ENCODE measurements at places on chromosomes 3 and 15. TPM values are rescaled to one million over a fixed set of nuclear protein-coding genes. Genes with fewer than 3 reads are reported as not detected.

GRCh38 chr3:122310361-122310760 lies 14.7 kb upstream of the CSTA start:
- no peak for DNase-seq

- DNase-seq, result peak; percentile 30
Measured at GRCh38 chr3:29202378-29202777, 78.5 kb upstream of the RBMS3 start.

DNA sequence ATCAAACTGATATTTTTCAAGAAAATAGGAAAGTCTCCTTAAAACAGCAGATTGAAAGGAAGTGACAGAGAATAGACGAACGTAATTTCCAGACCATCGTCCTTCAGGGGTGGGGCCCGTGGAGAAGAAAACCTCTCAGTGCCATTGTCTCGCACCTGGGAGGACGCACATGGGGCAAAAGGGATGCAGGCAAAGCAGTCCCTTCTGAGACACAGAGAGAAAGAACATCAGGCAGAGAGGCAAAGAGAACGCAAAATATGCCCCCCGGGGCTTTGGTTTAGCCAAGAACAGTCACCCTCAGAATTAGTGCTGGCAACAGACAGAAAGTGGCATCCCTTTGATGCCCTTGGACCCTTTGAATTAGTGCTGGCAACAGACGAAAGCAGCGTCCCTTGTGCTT lies 37.0 kb downstream of the MUC20 start:
- DNase-seq, result no peak

- DNase-seq, result no peak
Measured at GRCh38 chr3:39423436-39423970, 17.0 kb downstream of the RPSA start.

DNA sequence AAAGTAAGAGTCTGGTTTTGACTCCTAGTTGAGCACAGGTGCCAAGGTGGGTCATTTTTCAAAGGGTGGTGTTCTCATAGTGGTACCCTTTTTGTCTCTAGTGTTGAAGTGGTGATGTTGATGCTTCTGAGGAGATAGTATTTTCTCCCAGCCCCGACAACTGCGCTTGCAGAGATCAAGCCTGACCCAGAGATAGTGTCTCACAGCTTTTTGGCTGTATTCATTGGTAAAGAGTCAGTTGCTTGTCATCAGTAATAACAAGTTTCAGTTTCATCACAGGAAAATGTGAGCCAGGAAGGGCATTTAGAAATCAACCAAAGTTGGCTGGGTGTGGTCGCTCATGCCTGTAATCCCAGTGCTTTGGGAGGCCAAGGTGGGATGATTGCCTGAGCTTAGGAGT lies 139.3 kb downstream of the NFKBIZ start:
- no peak for DNase-seq

GRCh38 chr3:10280177-10280529 lies 12.6 kb downstream of the GHRL start:
- DNase-seq, result no peak

- peak; percentile 37 for DNase-seq
Measured at GRCh38 chr3:123618768-123619484, 34.1 kb upstream of the HACD2 start.

GRCh38 chr3:34263101-34263621 lies 464.7 kb downstream of the PDCD6IP start:
- DNase-seq, result no peak

DNA sequence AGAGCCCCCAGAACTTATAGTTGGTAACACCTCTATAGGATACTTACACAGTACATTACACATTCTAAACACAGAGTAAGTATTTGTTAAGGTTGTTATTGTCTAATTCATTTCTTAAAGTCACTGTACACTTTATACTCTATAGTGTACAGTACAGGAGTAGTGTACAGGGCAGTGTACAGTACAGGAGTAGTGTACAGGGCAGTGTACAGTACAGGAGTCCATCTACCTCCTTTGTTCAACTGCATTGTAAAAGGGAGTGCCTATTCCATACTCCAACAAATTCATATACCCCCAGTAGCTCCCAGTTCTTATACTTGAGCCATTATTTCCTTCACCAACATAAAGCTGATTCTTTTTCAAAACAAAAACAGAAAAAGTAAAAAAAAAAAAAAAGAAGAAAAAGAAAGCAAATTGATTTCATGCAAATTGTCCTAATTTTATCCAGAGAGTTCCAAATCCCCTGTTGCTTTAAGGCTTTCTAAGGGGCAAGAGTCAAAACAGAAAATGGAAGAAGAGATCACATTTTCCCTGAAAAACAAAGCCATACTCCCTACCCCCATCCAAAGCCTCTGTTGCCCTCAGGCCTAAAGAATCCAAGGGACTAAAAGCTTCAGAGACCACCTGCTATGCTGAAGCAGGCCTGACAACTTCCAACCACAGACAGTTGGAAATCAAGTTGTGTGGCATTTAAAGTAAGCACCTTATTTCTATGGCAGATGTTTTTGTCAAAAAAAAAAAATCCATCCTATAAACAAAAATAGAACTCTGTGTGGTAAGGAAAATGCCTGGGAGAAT lies 125.6 kb downstream of the PLCH1 start:
- DNase-seq, result no peak

- DNase-seq, result no peak
Measured at GRCh38 chr3:52136513-52136912, 17.7 kb downstream of the POC1A start.

GRCh38 chr15:69951898-69952555 lies 145.7 kb downstream of the TLE3 start:
- DNase-seq, result peak; percentile 19

- DNase-seq, result no peak
Measured at GRCh38 chr3:54225841-54226528, 103.6 kb downstream of the CACNA2D3 start.

DNA sequence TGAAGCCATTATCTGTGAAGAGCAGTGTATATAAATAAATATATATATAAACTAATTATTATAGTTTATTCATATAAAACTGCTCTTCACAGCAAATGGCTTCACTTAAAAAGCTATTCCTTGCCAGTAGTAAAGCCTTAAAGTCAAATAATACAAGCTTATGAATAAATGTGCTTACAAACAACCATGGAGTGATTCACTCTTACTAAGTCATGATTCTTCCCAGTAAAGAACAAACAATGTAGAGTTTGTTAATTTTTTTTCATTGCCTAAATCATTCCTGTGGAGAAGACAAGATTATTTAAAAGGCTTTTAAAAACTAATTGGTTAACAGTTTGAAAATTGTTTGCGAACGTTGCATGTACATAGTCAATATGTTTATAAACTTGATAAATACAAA lies 140.7 kb downstream of the PLCH1 start:
- no peak for DNase-seq

GRCh38 chr3:196804773-196805172 lies 62.9 kb upstream of the SENP5 start:
- DNase-seq, result no peak

DNA sequence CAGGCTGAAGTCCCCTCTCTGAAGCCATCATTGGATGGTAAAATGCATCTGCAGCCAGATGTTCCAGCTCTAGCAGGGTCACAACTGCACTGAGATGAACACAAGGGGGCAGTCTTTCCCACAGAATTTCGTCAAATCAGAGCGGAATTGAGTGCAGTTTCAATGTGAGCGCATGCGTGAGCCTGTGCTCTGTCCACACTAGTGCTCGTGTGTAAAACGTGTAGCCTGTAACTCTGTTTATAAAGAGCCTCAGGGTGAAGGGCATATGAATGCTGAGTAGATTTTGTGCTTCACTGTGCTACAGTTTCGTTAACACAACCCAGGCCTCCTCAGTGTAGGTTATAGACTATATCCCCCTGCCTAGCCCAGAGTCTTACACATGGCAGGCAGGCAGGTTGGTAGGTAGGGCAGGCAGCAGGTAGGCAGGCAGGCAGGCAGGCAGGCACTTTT lies 92.7 kb upstream of the GOLGA6L4 start:
- peak; percentile 72 for DNase-seq

DNA sequence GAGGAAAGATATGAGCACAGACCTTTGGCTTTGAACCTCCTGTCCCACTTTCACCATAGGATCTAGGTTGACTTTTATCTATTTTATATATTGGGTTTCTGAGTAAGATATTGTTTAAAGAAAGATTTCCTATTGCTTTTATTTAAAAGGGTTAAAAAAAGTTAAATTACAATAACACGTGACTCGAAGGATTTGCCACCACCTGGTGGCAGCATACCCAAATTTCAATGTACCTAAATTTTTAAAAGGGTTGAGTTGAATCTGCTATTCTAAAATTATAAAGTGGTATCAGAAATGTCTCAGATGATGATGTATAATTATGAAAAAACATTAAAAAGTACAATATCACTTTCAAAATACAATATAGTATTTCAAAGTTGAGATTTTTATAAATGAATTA lies 368.4 kb downstream of the MECOM start:
- no peak for DNase-seq

DNA sequence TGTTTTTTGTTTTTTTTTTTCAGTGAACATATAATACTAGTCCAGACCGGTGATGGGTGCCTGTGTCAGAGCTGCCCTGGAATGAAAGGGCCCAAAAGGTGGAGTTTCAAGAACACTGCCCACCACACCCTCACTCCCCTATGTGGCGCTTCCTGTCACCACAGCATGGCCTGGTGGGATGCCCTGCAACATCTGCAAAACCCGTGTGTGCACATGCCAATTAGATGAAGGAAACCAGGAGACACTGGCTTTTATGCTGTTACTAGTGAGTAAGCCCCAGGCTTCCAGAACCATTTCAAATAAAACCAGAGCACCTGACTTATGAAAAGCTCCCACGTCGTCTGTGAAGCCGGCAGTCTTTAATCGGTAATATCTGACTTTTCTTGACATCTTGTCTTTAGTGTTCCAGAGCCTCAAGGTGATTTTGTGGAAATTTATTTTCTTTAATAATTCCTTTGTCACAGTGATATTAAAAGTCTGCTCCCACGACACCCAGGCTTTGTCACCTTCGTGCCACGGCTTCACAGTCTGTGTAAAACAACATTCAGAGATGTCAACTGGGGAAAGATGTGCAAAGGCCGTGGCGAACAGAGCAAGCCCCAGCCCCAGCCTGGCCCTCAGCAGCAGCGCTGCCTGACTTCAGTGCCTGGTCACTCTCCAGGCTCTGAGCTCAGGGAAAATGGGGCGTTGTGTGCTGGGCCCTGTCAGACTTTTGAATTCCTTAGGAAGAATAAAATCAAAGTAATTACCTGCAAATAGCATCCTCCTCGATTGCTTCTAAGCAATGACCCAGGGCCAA lies 6.4 kb downstream of the CFAP92 start:
- DNase-seq, result no peak

DNA sequence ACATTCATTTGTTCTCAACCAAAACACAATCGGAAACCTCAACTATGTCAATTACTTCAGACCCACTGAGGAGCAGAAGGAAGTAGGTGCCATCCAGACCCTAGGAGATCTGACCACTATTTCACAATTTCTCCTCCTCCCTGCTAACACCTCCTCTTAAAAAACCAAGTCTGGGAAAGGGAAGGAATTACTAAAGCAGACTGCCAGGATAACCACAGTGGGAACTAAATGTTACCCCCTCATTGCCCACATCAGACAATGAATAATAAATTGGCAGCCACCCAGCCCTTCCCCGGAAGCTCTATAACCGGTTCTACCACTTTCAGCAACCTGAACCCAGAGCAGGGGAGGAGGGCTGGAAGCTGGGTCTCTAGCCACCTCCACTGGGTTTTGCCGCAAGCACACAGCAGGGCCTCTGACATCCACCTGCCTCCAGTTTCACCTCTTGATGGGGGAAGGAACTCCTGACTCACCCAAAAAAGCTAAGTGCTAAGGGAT lies 17.6 kb downstream of the C15orf62 start:
- peak; percentile 27 for DNase-seq

DNA sequence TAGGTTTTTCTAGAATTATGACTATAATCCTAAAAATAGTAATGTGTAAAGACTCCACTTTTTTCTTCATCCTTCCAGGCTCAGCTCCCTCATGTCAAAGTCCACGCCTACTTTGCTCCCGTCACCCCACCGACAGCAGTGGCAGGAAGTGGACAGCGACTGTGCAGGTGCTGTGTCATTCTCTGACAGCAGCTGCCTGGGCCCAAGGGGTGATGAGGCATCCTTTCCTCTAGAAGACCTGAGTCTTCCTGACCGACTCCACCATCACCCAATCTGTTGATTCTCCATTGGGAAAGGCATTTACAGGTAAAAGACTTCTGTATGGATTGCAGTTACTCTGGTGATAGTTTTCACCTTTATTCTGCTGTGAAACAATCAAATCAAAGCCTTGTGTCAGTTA lies 54.8 kb downstream of the UBP1 start:
- no peak for DNase-seq

DNA sequence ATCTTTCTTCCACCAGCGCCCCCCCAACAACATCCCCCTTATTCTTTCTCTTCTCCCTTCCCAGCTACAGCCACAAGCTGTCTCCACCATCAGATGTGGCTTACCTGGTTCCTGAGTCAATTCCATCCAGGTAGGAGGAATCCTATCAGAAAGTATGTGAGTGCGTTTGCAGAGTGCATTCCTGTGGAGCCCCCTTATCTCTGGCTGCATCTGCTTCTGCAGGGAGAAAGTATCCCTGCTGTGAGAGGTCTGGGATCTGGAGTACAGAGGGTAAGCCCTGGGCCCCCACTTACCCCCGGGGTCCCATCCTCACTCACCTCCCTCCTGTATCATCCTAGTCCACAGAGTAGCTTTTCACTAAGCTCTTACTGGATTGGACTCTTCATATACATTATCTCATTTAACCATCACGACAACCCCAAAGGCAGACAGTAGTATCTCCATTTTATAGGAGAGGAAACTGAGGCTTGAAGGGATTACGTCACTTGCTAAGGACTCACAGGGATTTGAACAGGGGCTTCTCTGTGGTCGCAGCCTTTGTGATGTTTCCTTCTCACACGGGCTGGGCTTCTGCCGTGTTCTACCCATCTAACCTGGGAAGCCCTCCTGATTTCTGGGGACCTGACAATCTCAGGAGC lies 22.2 kb upstream of the MAGEF1 start:
- no peak for DNase-seq

GRCh38 chr15:62242999-62243398 lies 77.9 kb upstream of the C2CD4B start:
- DNase-seq, result no peak

GRCh38 chr15:96969732-96970710 lies 639.5 kb downstream of the NR2F2 start:
- DNase-seq, result no peak

IQCB1 gene
- total RNA-seq, result 8.7 TPM

ADAMTS9 gene
- total RNA-seq, result 0.14 TPM

CPNE9 gene
- total RNA-seq, result not detected

PRR23E gene
- not detected for total RNA-seq

EFCC1 gene
- total RNA-seq, result not detected

SLC38A3 gene
- not detected for total RNA-seq

MORC1 gene
- total RNA-seq, result not detected

LMAN1L gene
- not detected for total RNA-seq

HRH1 gene
- 5.4 TPM for total RNA-seq

NECTIN3 gene
- 66.8 TPM for total RNA-seq

COLQ gene
- 0.54 TPM for total RNA-seq
